Esophagus muscularis mucosa (tissue), 4 donors: ENCODE measurements at places on chromosomes 6 and 20. TPM values are rescaled to one million over a fixed set of nuclear protein-coding genes. Genes with fewer than 3 reads are reported as not detected.

The RBM24 gene
- total RNA-seq, result 25.5 TPM

The MRAP2 gene
- 0.32 TPM for total RNA-seq

The BPI gene
- 0.66 TPM for total RNA-seq

The DEFB124 gene
- not detected for total RNA-seq

The TSPO2 gene
- total RNA-seq, result not detected

The GHRH gene
- total RNA-seq, result not detected

The POU3F2 gene
- not detected for total RNA-seq

The COL11A2 gene
- 0.19 TPM for total RNA-seq

DNA sequence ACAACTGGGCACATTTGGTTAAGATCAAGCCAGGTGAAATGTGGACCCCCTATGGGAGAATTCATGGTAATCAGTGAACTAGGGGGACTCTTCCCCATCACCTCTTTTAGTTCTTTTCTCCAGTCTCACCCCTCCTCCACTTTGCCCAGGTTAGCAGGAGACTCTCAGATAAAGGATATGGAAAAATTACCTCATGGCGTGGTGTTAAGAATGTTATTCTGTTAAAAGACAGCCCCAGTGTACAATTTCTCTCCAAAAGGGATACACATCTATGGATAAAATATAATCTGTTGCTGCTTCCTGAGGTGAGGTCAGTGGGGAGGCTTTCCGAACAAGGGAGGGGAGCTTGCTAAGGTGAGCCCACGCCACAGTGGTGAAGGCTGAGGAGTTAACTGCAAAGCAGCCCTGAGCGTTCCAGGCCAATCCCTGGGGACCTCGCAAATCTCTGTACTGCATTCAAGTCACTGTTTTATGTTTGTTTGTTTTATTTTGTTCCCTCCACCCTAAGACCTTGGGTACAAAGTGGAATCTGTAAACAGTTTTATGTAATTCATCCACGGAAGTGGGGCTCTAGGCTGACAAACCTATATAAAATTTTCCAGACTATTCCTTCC lies 52.0 kb downstream of the ADGRF1 start:
- H3K4me1 ChIP-seq, result peaks cover 7% of the 10 kb centered on the region
- no peak overlapping the region for H3K4me3 ChIP-seq
- DNase-seq, result no peak
- H3K27me3 ChIP-seq, result no peaks in the 10 kb centered on the region
- H3K27ac ChIP-seq, result no peak overlapping the region
- no peaks in the 10 kb centered on the region for H3K36me3 ChIP-seq

DNA sequence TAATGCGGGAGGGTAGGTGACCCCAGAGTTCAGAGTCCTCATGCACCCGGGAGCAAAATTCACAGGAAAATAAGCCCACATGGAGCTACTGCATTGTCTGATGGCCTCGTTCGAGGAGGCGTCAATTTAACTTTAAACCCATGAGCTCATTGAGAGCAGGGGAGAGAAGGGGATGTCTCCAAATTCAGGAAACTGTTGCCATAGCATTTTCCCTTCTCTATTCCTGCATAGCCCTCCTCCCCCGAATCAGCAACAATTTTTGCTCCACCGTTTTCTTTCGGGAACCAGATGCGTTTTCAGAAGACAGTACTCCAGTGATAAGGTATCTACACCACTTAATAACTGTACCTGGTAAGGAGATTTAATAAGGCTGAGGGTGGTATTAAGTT lies 324 bp upstream of the LAMP5 start:
- no peaks in the 10 kb centered on the region for H3K27me3 ChIP-seq
- H3K4me3 ChIP-seq, result no peak overlapping the region
- H3K27ac ChIP-seq, result no peak overlapping the region
- peak; percentile 53 for DNase-seq
- no peaks in the 10 kb centered on the region for H3K36me3 ChIP-seq

DNA sequence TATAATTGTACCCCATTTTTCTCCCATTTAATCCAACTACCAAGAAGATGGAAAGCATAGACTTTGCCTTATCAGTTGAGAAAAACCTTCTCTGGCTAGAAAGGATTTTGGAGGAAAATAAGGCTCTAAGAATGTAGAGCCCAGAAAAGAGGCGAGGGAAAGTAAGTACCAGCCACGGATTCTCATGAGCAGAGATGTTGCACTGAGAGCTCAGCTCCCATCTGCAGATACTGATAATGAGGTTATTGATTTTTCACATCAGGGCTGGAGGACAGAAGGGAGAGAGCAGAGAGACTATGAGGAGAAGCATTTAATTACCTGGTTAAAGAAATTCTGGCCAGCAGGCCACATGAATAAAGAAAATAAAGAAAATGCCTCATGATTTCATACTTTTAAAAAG lies 104.4 kb upstream of the FAM184A start:
- no peaks in the 10 kb centered on the region for H3K4me1 ChIP-seq
- no peak for DNase-seq
- no peak overlapping the region for H3K4me3 ChIP-seq
- no peaks in the 10 kb centered on the region for H3K27me3 ChIP-seq

DNA sequence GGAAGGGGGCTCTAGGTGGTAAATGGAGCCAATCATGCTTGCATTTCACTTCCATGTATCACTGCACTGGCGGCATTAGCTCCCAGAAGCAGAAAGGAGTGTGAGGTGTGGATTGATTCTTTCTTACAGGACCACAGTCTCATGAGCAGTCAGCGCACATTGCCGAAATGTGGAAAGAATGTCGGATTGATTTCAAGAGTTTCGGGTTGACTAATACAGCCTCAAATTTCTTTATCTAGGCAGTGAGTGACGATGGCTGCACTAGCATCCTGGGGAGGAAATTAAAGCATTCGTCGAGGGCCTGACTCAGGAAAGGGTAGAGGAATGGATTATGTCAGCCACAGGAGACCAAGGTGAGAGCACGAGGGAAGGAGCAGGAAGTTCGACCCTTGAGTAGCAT lies 222.8 kb upstream of the CDYL start:
- H3K36me3 ChIP-seq, result no peaks in the 10 kb centered on the region
- no peaks in the 10 kb centered on the region for H3K27me3 ChIP-seq

- no peak overlapping the region for H3K4me3 ChIP-seq
- no peaks in the 10 kb centered on the region for H3K4me1 ChIP-seq
- no peak overlapping the region for H3K27ac ChIP-seq
- no peaks in the 10 kb centered on the region for H3K36me3 ChIP-seq
Measured at GRCh38 chr20:51143652-51144051, 120.7 kb upstream of the KCNG1 start.

GRCh38 chr20:54766483-54766882 lies 291.1 kb downstream of the DOK5 start:
- no peaks in the 10 kb centered on the region for H3K36me3 ChIP-seq
- H3K27ac ChIP-seq, result no peak overlapping the region
- H3K4me1 ChIP-seq, result no peaks in the 10 kb centered on the region
- DNase-seq, result no peak
- H3K27me3 ChIP-seq, result no peaks in the 10 kb centered on the region

DNA sequence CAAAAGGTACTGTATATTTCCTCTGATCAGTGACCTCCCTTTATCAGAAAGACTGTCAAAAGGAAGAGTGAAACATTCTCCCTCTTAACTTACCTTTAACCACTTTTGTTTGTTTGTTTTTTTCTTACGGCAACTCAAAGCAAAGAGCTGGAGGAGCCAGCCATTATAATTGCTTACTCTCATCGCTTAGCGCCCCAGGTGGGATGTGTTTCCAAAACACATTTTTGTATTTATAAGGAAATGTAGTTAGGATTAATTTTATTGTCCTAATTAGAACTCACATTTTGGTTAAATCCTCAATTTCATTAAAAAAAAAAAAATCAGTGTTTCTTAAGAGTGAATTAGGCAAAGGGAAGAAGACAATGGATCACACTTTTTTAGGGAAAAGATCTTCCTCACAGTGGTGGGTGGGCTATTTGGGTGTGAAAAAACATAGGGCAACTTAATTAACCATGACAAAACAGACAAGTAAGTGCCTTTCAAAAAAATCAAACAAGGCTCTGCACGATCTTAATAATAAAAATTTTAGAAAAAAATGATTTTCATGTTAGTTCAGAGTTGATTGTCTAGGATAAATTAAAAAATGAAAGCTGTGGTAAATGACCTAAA lies 1.2 kb upstream of the PHACTR2 start:
- H3K27me3 ChIP-seq, result no peaks in the 10 kb centered on the region
- no peak overlapping the region for H3K4me3 ChIP-seq
- no peaks in the 10 kb centered on the region for H3K36me3 ChIP-seq
- DNase-seq, result no peak
- peak overlapping the region; percentile 51 for H3K27ac ChIP-seq
- H3K4me1 ChIP-seq, result peaks cover 45% of the 10 kb centered on the region

GRCh38 chr6:105603788-105604586 lies 201.1 kb upstream of the PREP start:
- H3K4me1 ChIP-seq, result peaks cover 63% of the 10 kb centered on the region
- H3K36me3 ChIP-seq, result no peaks in the 10 kb centered on the region
- H3K27me3 ChIP-seq, result no peaks in the 10 kb centered on the region
- no peak for DNase-seq
- H3K27ac ChIP-seq, result peak overlapping the region; percentile 57

DNA sequence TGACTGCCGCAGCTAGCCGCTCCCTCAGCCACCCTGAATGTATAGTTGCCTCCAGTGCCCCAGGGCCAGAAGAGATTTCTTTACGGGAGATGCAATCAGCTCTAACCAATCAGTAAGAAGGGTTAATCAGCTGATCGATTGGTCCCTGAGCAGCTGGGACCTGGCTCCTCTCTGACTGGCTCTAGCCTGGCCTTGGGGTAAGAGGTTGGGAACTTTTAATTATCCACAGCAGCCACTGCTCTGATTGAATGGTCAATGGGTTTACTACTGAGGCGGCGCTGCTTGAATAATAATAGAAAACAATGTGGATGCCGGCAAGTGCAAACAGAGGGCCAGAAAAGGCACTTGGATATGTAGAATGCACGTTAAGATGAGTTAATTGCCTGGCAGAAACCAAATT lies 99.8 kb downstream of the TFAP2A start:
- no peaks in the 10 kb centered on the region for H3K36me3 ChIP-seq
- peak overlapping the region; percentile 27 for H3K27ac ChIP-seq
- H3K27me3 ChIP-seq, result no peaks in the 10 kb centered on the region
- no peak overlapping the region for H3K4me3 ChIP-seq

- no peak overlapping the region for H3K4me3 ChIP-seq
- H3K4me1 ChIP-seq, result peaks cover 51% of the 10 kb centered on the region
- no peak overlapping the region for H3K27ac ChIP-seq
- no peaks in the 10 kb centered on the region for H3K36me3 ChIP-seq
- DNase-seq, result no peak
Measured at GRCh38 chr20:44748005-44748370, 2.3 kb downstream of the KCNK15 start.

- H3K4me3 ChIP-seq, result no peak overlapping the region
- H3K36me3 ChIP-seq, result peaks cover 38% of the 10 kb centered on the region
- DNase-seq, result no peak
- no peaks in the 10 kb centered on the region for H3K27me3 ChIP-seq
- no peak overlapping the region for H3K27ac ChIP-seq
Measured at GRCh38 chr20:521860-522259, 21.7 kb downstream of the CSNK2A1 start.

DNA sequence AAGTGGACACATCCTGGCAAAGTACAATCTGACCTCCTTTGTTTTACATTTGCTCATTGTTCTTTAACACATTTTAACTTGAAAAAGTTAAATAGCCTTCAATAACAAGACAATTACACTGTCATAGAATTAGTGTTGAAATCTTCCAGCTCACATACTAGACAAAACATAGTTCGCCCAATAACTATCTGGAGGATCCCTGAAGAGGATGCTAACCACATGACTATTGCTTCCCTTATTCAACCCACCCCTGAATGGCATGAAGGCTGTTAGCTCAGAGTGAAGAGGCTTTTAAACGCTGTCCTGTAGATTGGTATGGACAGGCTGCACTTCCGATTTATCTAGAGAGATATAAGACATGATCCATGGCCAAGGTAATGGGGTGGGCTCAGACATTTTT lies 15.0 kb upstream of the DSE start:
- H3K27ac ChIP-seq, result no peak overlapping the region
- DNase-seq, result no peak
- H3K27me3 ChIP-seq, result no peaks in the 10 kb centered on the region
- peaks cover 13% of the 10 kb centered on the region for H3K4me1 ChIP-seq

DNA sequence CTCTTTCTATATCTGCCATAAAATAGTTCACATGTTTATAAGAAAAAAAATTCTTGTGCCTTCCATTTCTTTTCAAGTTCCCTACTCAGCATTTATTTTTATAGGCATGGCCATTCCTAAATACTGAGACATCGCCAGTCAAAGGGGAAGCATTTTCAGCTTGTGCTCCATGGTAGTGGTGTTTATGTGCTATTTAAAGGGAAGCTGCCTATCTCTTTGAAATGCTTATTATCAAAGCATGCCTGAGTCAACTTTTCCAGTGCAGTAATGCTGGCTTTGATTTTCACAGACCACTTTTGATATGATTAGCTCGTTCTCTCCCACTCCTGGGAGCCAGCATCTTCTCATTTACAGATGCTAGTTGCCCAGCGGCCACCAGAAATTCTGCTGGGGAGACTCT lies 124.1 kb upstream of the RIN2 start:
- peak; percentile 26 for DNase-seq
- H3K27ac ChIP-seq, result no peak overlapping the region
- no peaks in the 10 kb centered on the region for H3K4me1 ChIP-seq
